ENCODE measurements at places on chromosomes 2 and 18.

DNA sequence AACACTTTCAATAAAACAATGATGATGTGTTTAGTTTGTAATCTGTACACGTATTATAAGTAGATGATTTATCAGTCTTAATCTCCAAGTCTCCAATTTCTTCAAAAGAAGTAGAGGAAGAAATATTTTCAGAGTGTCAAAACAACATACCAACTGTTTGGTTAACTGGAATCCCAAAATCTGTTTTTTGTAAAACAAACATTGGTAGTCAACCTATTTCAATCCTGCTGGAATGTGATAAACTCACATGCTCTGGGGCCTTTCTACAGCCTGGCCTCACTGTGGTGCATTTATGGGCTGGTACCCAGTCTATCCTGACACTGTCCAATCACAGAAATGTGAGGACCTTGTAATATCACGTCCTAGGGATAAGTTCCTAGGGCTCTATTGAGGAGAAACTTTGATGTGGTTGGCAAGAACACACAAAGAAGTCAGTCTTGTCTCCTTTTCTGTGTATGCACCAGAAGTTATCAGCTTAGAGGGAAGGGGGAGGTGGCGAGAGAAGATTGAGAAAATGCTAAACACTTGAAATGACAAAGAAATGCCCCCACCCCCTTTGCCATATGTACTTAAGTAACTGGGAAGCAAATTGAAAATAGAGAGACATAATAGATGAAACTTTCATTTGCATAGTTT lies 47.2 kb downstream of the PRKRA start:
- DNase-seq = no peak

- no peak for DNase-seq
These were observed 144.2 kb downstream of the WDR7 start for GRCh38 chr18:56795381-56795780.

DNA sequence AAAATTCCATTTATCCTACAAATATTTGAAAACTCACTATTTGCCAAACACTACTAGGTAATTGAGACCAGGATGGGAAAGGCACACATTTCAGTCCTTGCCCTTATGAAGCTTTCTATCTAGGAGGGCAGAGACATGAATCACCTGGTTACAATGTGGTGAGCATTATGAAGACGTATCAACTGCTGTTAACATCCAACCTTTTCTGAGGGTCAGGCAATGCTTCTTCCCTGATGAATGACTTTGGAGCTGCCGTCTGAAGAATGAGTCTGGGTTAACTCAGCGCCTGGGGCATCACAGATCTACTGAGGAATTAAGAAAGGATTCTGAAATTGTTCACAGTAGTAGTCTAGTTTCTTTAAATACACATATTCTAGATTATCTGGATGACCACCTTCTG lies 62.1 kb upstream of the NOSTRIN start:
- DNase-seq = no peak

GRCh38 chr2:127305990-127306585 lies 12.1 kb upstream of the ERCC3 start:
- DNase-seq = no peak

DNA sequence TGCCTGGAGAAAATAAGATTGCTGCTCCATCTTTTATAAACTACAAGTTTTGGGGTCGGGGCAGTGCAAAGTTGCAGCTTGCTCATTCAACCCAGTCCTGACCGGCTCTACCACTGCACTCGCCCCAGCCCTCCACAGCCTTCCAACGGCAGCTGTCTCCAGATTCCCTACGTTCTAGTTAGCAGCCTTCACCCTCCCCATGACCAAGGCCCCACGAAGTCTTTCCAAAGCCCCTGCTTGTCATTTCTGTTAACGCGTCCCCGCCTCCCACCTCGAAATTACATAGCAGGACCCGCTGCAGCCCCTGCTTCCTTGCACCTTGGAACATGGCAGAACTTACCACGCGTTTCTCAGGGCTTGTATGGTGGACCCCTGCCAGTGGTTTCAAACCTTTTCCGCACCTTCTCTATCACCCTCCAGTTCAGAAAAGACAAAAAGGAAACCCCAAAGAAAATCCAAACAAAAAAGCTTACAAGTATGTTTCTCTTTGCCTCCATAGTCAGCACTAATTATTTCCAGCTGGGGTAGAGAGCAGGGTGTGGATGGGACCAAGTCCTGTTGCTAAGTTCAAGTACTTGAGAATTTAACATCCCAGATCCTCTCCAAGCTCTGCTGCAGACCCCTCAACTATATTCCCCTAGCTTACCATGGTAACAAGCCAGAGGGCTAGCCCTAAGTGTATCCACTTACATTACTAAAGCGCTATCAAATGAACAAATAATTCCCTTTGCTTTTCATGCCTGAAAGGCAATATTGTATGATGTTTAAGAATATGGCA lies 161.5 kb downstream of the TGIF1 start:
- no peak for DNase-seq

DNA sequence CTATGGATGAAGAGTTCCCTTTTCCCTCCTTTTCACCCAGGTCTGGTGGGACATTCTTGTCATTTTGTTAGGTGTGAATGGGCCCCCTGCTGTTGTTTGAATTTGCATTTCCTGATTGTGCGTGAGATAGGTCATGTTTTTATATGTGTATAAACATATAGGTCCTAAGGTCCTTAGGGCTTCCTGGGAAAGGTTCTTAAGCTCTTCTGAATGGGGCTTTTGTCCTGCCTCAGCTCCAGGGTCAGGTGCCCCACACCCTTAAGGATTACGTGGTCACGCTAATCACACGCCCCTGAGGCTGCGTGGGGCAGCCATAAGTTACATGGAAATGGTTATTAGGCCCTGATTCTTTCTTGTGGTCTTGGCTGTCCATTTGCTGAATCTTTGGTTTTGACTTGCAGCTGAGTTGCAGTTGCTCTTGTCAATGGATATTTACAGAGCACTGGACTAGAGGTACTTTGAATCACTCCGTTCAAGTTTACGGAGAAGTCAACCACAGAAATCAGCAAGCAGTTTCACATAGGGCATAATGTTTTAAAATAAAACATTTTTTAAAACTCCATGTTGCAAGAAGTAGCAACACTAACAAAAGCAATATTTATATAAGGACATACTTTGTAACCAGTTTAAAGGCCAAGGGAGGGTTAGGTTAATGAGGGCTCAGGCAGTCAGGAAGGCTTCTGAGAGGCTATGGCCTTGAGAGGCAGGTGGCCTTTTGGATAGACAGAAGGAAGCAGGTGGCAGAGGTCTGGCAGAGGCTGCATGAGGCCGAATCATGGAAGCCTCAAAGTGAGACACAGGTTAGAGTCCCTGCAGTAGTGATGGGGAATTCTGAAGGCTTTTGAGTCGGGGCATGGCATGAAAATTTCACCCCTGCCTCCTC lies 24.2 kb downstream of the LIPG start:
- no peak for DNase-seq

DNA sequence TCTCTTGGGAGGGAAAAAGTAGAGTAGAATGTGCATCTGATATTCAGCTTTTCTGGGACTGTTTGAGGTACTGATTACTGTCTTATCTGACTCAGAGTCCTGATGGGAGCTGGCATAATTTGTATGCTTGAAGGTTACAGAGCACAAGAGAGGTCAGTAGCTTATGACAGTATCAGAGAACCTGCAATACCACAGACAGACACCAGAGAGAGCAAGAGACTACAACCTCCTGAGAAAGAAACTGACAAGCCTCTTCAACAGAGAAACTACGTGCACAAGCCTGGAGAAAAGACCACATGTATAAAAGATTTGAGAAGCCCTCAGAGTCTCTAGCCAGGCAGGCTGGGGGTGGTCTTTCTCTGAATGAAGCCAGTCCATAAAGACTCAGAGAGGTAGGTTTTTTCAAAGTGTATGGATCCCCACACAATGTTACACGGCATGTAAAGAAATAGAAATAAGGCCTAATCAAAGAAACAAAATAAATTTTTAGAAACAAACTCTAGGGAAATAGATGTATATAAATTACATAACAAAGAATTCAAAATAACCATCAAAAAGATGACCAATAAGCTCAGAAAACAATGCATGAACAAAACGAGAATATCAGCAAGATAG lies 568.3 kb downstream of the LRRTM4 start:
- no peak for DNase-seq

GRCh38 chr2:241853651-241854341 lies 4.9 kb downstream of the PDCD1 start:
- DNase-seq = no peak

GRCh38 chr18:59550174-59550516 lies 147.1 kb downstream of the CCBE1 start:
- no peak for DNase-seq

GRCh38 chr18:49967171-49967570 lies 153.8 kb upstream of the ACAA2 start:
- DNase-seq = no peak

DNA sequence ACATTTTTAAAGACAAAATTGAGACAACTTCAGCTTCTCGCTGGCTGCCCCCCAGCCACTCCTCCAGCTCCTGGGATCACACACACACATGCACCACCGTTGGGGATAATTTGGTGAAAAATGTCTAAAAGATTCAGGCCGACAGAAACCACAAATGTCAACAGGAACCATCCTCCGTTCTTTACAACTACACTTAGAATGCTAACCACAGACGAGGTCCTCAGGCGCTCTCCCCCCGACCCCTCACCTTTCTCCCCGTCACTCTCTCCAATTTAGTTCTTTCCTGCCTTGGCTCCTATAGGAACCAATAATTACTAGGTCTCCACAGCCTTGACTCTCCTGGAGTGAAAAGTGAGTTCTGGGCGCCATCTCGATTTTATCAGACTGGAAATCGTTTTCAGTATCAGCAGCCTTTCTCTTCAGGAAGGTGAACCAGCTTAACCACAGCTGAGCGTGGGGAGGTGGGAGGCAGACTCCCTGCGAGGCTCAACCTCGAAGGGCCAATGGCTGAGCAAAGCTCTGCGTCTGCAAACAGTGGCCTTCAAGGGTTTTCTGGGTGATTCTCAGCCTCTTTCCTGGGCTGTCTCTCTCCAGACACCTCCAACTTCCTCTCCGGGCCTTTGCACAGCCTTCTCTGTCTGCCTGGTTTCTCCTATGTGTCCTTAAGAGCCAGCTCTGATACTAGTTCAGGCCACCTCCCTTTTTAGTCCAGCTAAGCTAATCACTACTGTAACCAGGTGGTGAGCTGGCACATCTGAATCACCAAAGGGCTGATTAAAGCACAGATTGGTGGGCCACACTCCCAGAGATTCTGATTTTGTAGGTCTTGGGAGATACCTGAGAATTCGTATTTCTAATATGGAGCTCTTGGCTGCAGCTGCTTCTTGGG lies 115.7 kb upstream of the COPS8 start:
- no peak for DNase-seq

- no peak for DNase-seq
These were observed 36.8 kb downstream of the SLC66A2 start for GRCh38 chr18:79914614-79915160.

DNA sequence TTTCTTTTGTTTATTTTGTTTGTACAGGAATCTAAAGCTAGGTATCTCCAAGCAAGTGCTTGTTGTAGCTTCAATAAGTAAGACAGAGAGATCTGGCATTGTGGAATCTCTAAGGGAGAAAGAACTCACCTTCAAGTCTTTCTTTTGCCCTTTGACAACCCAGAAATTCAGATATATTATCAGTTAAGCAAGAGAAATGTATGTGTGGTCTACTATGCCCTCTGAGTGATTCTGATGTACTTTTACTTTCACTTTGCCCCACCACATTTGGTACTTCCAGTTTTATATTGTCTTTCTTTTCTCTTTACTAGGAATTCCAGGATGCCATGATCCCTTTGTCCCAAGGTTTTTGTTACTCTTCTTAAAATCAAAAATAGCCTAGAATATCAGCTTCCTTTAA lies 259.6 kb upstream of the PIK3C3 start:
- DNase-seq = no peak

- no peak for DNase-seq
These were observed 82.3 kb upstream of the SPRED2 start for GRCh38 chr2:65514555-65515195.

- DNase-seq = no peak
These were observed 23.3 kb upstream of the MAPRE3 start for GRCh38 chr2:26946841-26947784.

GRCh38 chr2:58680755-58681310 lies 439.7 kb upstream of the FANCL start:
- DNase-seq = no peak

DNA sequence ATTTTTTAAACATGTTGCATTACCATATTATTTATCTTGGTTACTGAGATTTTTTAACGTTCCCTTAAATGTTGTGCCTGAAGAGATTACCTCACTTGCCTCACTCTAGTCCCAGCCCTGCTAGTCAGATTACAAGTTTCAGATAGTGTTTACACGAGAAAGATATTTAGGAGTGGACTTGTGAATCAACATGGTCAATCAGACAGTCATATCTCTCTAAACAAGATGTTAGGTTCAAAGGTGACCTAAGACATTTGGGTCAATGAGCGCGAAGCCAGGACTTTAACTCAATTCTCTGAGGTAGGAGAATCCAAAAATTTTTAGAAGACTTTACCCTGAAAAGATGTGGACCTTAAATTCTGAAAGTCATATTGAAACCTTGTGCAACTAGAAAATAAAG lies 14.8 kb upstream of the CALCRL start:
- no peak for DNase-seq

DNA sequence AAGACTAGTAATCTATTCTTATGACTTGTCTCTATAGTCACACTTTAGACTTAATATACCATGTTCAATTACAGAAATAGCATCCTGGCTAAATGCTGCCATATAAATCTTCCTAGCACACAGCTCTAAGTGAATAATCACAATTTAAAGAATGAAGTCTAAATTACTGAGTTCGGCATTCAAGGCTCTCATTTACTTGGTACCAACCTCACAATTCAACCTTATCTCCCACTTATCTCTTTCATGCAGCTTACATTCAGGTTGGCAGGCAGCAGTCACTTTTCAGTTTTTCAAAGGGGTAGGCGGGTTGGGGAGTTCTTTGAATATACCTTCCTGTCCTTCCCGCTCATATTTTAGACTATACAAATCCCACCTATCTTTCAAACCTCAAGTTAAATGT lies 1.5 kb downstream of the MMADHC start:
- DNase-seq = no peak

- DNase-seq = no peak
These were observed 69.0 kb upstream of the DLGAP1 start for GRCh38 chr18:4524096-4524495.

- DNase-seq = no peak
These were observed 190.5 kb upstream of the TWIST2 start for GRCh38 chr2:238657132-238658053.

- no peak for DNase-seq
These were observed 1.4 kb upstream of the RNF103 start for GRCh38 chr2:86625096-86625495.

DNA sequence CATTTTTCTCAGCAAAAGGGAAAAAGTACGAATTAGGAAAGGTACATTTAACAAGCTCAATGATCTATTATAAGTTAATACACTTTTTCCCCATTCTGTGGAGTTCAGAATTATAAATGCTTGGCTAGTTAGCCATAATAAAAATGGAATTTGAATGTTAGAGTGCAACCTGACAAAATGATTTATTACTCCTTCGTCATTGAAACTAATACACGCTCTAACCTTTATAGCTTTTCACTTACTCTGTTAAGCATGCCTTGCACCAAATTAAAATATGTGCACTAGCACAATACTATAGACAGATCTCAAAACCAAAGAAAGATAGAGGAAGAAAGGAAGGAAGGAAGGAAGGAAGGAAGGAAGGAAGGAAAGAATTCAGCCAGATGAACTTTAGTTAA lies 46.1 kb upstream of the FRZB start:
- DNase-seq = no peak
